SHP77 (cell line): ENCODE measurements at places on chromosomes 6 and 20.
A peak's percentile ranks its signal among the peaks of the same experiment; 100 is the strongest.

DNA sequence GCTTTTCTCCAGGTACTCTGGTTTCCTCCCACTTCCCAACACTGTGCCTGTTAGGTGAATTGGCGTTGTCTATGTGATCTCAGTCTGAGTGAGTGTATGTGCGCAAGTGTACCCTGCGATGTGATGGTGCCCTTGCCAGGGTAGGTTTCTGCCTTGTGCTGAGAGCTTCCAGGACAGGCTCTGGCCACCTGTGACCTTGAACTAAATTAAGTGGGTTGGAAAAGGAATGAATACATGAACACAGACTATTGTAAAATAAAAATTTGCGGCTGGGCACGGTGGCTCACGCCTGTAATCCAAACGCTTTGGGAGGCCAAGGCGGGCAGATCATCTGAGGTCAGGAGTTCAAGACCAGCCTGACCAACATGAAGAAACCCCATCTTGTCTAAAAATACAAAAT lies 678.0 kb downstream of the DHX35 start:
- DNase-seq, result no peak

DNA sequence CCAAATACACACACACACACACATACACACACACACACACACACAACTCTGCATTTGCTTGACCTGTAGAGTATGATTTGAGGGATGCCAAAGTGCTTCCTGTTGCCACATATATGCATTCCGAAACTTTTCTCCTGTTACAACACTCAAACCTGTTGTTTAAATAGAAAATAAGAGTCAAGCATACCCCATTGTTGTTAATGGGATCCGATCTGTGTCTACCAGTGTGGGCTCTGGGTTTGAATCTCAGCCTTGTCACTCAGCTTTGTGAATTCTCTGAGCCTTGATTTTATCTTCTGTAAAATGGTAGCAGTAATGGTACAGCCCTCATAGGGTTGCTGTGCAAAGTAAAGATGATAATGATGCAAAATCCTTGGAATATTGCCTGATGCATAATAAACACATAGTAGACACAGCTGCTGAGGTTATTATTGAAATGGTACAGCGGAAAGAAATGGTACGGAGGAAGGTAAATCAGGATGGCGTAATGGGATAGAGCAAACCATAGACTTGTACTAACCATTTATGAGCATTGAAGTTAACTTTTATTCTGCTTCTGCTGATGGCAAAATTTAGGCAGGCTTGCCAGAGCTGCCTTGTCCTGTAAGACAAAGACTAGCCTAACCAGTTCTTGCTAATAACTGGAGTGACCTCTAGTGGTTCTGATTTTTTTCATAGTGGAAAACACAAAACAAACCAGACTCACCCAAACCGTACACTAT lies 113.5 kb upstream of the PHACTR1 start:
- DNase-seq, result no peak

GRCh38 chr6:84462698-84463097 lies 235.3 kb upstream of the CEP162 start:
- DNase-seq, result no peak

GRCh38 chr6:145323646-145324045 lies 411.7 kb downstream of the EPM2A start:
- no peak for DNase-seq

DNA sequence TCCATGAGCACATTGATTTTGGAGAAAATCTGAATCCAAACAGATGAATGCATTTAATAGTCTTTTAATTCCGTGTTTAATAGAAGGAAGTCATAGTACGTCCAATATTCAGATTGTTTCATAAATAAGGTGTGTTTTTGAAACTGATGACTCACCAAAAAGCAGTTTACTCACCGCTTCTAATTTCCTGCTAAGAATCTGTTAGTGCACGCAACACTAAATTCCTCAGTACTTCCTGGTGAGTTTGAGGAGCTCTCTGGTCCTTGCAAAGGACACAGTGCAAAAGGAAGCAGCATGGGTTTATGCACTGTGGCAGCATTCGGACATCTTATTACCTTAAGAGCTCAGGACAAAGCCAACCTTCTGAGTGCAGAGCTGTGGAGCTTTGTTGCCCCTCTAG lies 2.3 kb upstream of the ADGRF1 start:
- DNase-seq, result no peak

DNA sequence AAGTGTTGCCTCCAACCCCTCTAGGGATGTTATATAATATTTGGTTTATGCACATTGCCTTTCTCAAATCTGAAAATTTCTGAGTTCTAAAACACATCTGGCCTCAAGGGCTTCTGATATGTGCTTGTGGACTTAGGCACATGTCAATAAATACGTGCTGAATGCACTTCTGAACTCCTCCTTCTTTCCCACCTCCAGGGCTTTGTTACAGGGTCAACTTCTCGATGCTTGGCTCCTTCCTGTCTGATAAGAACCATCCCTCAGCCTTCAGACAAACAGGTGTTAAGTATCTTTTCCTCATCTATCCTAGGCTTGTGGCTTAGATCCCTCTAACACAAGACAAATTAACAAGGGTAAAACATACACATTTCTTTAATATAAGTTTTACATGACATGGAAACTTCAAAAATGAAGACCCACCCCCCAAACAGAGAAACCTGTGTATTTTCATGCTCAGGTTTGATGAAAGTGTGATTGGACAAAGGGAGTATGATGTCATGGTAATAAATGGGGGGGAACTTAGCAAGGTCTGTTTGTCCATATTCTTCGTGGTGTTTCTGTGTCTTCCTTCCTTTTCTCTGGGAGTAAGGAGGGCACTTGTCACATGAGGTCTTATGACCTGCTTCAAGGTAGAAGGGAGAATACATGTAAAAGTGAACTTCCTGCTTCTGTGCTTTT lies 326.9 kb downstream of the CD83 start:
- no peak for DNase-seq

- DNase-seq, result no peak
Measured at GRCh38 chr20:46694484-46694883, 5.2 kb upstream of the TP53RK start.

DNA sequence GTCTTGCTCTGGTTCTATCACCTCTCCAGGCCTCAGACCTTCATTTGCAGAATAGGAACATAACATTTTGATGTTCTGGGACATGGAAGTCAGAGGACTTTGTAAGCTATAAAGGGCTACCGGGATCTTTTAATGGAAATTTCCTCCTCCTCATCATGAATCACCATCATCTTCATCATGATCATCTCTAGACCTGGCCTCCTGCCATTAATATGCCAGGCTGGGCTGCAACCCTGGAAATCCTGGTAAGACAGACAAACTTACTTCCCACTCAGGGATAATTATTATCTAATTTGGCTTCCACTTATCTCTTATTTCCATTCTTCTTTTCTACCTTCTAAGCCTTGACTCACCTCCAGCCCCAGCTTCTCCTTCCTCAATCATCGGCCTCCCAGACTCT lies 41.0 kb upstream of the MRPS18A start:
- DNase-seq, result no peak

DNA sequence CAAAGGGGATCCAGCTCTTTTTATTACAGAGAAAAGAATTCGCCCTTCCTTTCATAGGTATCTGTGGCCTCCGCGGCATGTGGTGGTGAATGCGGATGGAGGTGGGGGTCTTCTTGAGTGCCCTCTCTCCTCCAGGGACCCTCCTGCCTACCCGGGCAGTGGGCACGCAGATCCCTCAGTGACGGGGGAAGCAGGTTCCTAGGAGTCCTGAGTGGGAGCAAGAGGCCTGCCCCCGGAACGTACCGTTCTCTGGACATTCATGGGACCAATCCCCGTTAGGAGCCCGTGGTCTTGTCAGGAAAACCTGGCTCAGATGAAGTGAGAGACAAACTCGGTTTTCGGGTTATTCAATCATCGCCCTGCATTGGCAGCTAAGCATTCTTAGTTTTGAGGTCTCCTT lies 56.4 kb downstream of the SMOC2 start:
- DNase-seq, result no peak

- DNase-seq, result no peak
Measured at GRCh38 chr6:145483191-145483996, 251.9 kb downstream of the EPM2A start.

GRCh38 chr6:122367171-122367570 lies 32.3 kb upstream of the HSF2 start:
- DNase-seq, result no peak

DNA sequence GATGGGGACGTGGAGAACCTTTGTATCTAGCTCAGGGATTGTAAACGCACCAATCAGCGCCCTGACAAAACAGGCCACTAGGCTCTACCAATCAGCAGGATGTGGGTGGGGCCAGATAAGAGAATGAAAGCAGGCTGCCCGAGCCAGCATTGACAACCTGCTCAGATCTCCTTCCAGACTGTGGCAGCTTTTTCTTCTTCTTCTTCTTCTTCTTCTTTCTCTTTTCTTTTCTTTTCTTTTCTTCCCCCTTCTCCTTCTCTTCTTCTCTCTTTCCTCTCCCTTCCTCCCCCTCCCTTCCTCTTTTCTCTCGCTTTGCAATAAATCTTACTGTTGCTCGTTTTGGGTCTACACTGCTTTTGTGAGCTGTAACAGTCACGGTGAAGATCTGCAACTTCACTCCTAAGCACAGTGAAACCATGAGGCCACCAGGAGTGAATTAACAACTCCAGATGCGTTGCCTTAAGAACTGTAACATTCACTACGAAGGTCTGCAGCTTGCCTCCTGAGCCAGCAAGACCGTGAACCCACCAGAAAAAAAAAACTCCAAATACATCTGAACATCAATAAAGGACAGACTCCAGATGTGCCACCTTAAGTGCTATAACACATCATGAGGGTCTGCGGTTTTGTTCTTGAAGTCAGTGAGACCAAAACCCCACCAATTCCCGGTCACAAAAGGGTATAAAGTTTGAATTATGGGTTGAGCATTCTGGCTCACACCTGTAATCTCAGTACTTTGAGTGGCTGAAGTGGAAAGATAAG lies 19.6 kb upstream of the SERPINB1 start:
- no peak for DNase-seq

DNA sequence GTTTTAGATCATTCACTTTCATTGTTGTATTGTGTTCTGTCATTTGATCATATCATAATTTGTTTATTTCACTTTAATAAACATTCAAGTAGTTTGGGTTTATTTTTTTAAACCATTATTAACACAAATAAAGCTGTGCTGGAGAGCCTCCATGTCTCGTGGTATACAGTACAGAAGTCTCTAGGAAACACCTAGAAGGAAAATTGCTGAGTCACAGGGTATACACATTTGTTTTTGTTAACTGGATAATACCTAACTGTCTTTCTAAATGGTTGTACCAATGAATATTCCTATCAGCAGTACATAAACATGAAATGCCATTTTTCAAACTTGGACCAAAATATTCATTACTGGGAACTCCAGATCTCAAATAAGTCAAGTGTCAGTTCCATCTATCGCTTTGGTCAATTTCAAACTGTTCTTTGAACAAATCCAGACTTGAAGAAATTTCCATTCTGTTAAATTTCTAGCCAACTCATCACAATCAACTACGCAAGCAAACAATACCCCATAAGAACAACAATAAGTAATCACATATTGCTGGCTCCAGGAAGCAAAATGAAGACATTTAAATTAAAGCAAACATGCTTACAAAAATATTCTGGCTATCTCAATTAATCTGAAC lies 138.1 kb downstream of the ATXN1 start:
- DNase-seq, result no peak

- no peak for DNase-seq
Measured at GRCh38 chr6:45722876-45723275, 292.8 kb downstream of the CLIC5 start.

GRCh38 chr20:1702328-1702727 lies 44.7 kb upstream of the SIRPG start:
- DNase-seq, result no peak

GRCh38 chr6:151412909-151413308 lies 21.6 kb upstream of the ZBTB2 start:
- no peak for DNase-seq

- DNase-seq, result no peak
Measured at GRCh38 chr20:4366076-4366475, 350.7 kb upstream of the RNF24 start.

GRCh38 chr6:5520796-5521195 lies 259.5 kb downstream of the FARS2 start:
- no peak for DNase-seq

- DNase-seq, result peak; percentile 83
Measured at GRCh38 chr6:108560463-108561308, at the start of gene FOXO3. TSS of gene FOXO3 (plus strand) at chr6:108560917. CDS start at chr6:108561209, 292 bp downstream.

DNA sequence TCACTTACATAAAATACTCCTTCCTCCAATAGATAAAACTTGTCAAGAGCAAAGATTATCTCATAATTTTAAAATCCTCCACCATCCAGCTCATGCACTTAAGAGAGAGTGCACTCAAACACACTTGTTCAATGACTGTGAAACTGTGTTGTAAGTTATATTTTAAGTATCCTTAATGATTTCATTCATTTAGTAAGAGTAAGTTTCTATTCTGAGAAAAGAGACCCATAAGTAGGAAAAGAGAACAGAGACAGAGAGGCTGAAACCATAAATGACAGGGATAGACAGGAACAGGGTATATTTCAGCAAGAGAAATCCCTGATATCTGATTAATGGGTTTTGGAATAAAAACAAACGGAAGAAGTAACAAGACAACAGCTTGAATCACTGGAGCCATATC lies 8.2 kb downstream of the SSR1 start:
- no peak for DNase-seq

- no peak for DNase-seq
Measured at GRCh38 chr20:19427480-19427879, 215.0 kb downstream of the SLC24A3 start.

GRCh38 chr20:24089576-24089975 lies 101.0 kb upstream of the GGTLC1 start:
- DNase-seq, result no peak

DNA sequence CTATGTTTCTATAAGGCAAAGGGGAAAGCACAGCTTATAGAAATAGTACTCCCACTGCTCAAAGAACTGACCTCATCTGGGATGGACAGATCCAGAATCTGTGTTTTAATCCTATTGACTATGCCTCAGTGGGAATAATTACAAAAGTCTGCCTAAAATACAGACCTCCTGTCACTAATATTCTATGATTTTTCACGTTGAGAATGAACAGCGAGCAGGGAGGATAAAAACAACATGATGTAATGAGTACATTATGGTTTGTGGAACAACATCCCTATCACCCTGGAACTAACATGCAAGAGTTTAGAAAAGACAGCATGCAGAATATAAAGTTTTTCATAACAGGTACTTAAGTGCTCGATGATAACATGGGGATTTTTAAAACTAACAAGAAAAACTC lies 53.9 kb downstream of the EPHA7 start:
- DNase-seq, result no peak

- peak; percentile 77 for DNase-seq
Measured at GRCh38 chr6:90859612-90860011, 272.7 kb upstream of the MAP3K7 start.

- DNase-seq, result no peak
Measured at GRCh38 chr20:11807054-11808048, 110.3 kb upstream of the BTBD3 start.

DNA sequence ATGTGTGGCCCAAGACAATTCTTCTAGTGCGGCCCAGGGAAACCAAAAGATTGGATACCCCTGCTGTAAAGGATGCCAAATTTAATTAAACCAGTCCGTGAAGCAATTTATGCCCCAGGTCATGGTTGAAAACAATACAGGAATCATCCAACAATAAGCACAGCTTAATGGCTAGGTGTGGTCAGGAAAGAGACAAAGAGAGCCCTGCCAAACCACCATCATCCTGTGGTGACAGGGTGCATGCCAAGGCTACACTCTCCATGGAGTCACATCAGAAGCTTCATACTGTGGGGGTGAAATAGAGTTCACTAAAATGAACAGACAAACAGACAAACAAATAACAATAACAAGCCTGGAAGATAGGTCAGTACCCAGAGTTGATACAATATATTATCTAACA lies 62.7 kb downstream of the DZANK1 start:
- DNase-seq, result no peak
